ENCODE measurements at places on chromosomes 7 and 10. TPM values are rescaled to one million over a fixed set of nuclear protein-coding genes. Genes with fewer than 3 reads are reported as not detected.

DNA sequence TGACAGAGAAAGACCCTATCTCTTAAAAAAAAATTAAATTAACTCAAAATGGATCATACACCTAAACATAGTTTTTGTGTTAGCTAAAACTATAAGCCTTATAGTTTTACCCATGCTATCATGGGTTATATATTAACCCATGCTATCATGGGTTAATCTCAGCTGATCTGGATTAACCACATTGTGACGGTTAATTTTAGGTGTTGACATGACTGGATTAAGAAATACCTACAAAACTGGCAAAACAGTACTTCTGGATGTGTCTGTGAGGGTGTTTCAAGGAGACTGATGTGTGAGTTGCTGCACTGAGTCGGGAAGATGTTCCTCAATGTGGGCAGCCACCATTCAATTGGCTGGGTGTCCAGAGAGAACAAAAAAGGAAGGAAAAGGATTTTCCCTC, 44.3 kb upstream of the FXYD4 start:
- no peak for DNase-seq

GRCh38 chr10:15462253-15462897, 91.3 kb upstream of the FAM171A1 start:
- DNase-seq: no peak

GRCh38 chr10:86601956-86602602, 52.3 kb upstream of the OPN4 start:
- DNase-seq: no peak

DNA sequence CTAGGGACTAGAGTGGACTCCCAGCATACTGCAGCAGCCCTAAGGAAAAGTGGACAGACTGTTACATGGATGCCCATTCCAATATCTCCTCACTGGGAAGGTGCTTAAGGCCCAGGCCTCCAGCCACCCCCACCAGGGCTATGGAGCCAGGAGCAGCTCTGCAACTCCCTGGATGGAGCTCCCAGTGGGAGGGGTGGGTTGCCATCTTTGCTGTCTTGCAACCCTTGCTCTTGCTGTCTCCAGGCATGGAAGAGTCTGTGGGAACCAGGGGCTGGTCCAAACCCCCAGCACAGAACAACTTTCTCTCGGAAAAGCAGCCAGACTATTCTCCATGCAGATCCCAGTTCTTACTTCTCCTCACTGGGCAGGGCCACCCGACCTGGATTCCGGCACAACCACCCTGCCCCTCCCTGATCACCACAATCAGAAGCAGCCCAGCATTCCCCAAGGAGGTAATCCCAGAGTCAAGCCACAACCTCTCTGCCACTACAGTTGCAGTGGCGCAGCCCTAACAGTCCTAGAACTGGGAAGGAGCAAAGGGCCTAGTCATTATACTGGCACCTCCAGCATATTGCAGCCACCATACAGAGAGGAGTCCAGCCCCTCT, 41.8 kb upstream of the ZNF488 start:
- DNase-seq: no peak

DNA sequence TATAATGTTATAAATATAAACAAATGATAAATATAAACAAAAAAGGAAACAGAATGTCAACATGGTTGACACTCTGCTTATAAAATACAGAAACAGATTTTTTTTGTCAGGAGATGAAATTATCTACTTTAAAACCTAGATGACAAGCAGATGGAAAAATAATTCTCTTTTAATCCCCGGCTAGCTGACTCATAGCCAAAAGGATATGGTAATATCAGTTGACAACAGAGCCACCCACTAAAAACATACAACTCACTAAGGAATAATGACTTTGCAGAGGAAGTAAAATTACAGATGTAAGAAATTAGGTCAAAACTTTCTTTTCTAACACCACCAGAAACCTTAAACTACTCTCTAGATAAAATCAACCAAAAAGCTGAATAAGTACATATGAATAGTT, 131.1 kb upstream of the ABCB5 start:
- no peak for DNase-seq

- DNase-seq: no peak
Observed at GRCh38 chr10:59538623-59539022, 171.0 kb downstream of the SLC16A9 start.

Gene GPNMB
- total RNA-seq: 6.1 TPM

Gene PLEKHS1
- total RNA-seq: 13.8 TPM

DNA sequence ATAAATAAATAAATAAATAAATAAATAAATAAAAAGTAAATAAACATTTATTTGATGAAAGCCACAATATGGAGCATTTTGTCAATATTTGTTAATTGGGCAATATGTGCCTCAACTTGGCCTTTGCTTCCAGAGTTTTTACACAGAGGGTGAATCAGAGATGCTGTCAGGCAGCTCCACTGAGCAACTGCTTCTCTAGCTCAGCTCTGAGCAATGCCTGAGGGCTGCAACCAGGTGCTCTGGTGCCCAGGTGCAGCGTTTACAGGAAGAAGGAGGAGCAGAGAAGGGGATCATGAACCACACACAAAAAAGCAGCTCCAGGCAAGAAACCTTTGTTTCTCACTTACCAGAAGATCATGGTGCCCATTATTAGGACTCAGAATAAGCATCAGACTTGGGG, 876.2 kb upstream of the AUTS2 start:
- no peak for DNase-seq

DNA sequence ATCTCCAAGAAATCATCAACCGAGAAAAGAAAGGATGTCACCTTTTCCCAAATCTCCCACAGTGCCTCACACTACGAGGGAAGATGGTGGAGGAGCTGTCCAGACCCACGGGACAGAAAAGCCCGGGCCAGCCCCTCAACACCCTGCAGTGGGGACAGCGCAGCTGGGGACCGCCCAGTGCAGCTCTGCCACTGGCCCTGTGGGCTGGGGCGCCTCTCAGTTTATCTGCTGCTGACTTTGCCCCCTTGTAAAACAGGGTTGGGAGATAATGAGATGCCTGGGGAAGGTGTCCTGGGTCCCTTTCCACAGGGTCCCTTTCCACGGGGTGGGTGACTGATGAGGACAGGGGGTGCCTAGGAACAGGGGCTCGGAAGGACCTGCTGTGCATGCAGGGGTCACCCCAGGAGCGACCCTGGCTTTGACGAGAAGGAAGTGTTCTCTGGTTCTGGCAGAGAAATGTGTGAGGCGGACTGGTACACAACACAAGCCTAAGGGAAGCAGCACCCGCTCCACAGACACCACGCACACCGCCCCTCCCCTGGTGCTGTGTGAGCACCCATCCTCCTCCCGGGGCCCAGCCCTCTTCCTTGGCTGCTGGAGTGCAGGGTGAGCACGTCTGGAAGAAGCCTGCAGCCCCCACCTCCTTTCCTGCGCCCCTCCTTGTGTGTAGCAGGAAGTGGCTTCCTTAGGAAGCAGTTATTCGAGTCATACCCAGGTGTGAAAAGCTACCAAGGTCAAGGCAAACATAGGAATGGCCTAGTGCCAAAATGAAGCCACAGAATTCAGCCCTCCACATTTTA, 339.9 kb downstream of the DNAJB6 start:
- no peak for DNase-seq

GRCh38 chr7:3242398-3242972, 58.6 kb upstream of the SDK1 start:
- DNase-seq: no peak

GRCh38 chr7:131895541-131896164, 339.2 kb upstream of the PODXL start:
- DNase-seq: no peak

- no peak for DNase-seq
Observed at GRCh38 chr10:129899276-129900130, 64.6 kb downstream of the EBF3 start.

DNA sequence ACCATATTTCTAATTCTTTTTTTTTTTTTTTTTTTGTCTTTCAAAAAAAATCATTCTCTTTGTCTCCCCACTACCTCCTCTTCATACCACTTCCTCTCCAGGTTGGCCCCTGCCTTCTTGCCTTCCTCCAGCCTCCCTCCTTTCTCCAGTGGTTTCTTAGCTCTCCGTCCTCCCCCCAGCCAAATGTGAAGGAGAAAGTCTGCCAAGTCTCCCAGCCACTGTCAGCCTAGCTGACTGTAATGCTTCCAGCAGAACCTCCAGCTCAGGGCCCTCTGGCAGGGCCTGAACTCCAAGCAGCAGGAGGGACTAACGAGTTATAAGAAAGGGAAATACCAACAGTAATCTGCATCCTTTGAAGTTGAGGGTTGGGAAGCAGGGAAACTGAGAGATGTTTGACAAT, 35.5 kb upstream of the BICC1 start:
- no peak for DNase-seq

GRCh38 chr7:84848219-84848973, 338.5 kb downstream of the SEMA3D start:
- DNase-seq: no peak

Gene SPDYE9
- total RNA-seq: not detected

Gene IFIT1
- total RNA-seq: 52.3 TPM

Gene MBLAC1
- total RNA-seq: 1.2 TPM

All from Calu3 (cell line).